Renal cortex interstitium (tissue), 15 donors: ENCODE measurements at places on chromosomes 13 and 19. TPM values are rescaled to one million over a fixed set of nuclear protein-coding genes. Genes with fewer than 3 reads are reported as not detected.

DNA sequence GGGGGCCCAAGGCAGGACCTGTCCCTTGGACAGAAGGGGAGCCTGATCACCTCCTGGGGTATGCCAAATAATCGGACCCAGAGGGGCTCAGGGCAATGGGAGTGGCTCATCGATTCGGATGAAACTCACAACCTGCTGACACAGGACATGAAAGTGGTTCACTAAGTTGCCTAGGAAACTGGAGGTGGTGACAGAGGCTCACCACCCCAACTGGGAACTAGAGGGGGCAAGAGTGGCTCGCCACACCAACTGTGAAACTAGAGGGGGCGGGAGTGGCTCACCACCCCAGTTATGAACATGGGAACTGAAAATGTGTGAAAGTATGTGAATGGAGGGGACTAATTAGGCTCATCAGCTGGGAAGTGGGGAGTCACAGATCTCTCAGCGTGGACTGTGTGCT is 46.3 kb upstream of the ZNF737 start:
- DNase-seq = no peak

DNA sequence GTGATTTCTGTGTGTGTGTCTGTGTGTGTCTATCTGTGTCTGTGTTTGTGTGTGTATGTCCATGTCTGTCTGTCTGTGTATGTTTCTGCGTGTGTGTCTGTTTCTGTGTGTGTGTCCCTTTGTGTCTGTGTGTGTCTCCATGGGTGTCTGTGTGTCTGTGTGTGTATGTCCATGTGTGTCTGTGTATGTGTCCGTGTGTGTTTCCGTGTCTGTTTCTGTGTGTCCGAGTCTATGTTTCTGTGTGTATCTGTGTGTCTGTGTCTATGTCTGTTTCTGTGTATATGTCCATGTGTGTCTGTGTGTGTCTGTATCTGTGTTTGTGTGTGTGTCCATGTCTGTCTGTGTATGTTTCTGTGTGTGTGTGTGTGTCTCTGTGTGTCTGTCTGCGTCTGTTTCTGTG is 276.3 kb upstream of the SOX1 start:
- DNase-seq = no peak

C19orf85 gene
- polyA plus RNA-seq = not detected

DNA sequence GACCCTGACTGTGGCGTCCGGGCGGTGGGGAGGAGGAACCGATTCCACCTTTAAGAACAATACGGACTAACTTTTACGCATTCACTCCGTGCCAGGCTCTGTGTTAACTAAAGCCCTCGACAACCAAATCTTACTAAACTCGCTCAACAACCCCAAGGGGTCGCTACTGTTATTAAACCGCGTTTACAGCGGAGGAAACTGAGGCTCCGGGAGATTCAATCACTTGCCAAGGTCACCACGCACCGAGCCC is 1.2 kb downstream of the SAMD1 start:
- DNase-seq = no peak

DNA sequence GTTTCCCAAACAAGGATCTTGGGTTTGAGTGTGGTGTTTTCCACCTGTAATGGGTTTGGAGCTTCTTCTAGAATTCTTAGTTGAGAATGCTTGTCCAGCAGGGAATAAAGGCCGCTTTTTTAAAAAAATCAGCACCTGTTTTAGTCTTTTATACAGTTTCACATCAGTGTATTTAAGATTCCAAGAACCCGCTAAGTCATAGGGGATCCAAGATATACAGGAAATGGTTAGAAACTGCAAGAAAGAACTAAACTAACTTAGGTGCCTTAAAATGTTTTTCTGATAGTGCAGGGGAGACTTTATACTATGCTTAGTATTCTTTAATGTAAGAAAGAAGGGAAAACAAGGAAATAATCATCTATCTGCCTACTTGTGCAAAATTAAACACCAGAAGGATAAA is 74.7 kb downstream of the C13orf42 start:
- DNase-seq = no peak

ZNF382 gene
- 7.7 TPM for polyA plus RNA-seq

- DNase-seq = no peak
Measured at GRCh38 chr13:107102676-107103075, 534.7 kb upstream of the ARGLU1 start.

CDC34 gene
- polyA plus RNA-seq = 48.3 TPM

GRCh38 chr19:5154799-5155426 is 185.7 kb downstream of the PTPRS start:
- DNase-seq = no peak

TMEM161A gene
- 42.7 TPM for polyA plus RNA-seq

IGSF23 gene
- 2.4 TPM for polyA plus RNA-seq

DNA sequence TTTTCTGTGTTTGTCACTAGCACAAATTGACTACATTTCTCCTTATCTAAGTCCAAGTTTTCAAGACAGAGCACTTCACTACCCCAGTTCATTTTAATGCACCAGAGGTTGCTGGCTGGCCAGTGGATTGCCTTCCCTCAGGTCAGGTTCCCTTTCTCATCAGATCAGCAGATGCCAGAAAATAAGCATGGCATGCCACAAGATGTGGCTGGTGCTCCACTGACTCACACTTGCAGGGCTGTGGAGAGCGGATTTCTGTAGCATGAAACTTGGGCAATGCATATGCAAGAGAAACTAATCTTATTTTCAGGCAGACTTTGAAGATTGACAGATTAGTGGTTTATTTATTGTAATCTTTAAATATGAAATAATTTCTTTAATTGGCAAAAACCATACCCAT is 79.5 kb downstream of the RUBCNL start:
- DNase-seq = no peak

GRCh38 chr19:50823389-50824042 is at the start of gene KLK1:
KLK1 (minus strand) TSS chr19:50823787; CDS start chr19:50823748, 39 bp downstream.
- DNase-seq = no peak

ICAM5 gene
- polyA plus RNA-seq = 0.12 TPM

DNA sequence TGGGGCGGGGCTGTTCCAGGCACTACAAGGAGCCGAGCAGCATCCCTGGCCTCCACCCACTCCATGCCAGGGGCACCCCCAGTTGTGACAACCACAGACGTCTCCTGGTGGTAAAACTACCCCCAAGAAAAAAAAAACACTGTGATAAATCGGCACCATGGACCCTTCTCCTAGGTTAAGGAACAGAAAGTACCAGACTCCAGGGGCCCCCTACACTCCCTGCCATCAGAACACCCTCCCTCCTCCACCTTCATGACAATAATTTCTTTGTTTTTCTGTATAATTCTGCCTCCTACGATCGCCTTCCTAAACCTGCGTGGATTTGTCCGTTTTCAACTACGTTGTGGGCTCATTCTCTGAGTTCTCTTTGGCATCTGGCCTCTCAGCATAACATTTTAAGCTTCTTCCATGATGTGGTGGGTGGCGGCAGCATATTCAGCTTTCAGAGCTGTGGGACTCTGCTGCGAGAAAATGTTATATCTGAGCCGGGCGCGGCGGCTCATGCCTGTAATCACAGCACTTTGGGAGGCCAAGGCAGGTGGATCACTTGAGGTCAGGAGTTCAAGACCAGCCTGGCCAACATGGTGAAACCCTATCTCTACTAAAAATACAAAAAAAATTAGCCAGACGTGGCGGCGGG is 8.6 kb downstream of the TLE2 start:
- no peak for DNase-seq

GRCh38 chr19:19285686-19286085 is 12.6 kb upstream of the TM6SF2 start:
- no peak for DNase-seq

PRSS57 gene
- 0.19 TPM for polyA plus RNA-seq

DNA sequence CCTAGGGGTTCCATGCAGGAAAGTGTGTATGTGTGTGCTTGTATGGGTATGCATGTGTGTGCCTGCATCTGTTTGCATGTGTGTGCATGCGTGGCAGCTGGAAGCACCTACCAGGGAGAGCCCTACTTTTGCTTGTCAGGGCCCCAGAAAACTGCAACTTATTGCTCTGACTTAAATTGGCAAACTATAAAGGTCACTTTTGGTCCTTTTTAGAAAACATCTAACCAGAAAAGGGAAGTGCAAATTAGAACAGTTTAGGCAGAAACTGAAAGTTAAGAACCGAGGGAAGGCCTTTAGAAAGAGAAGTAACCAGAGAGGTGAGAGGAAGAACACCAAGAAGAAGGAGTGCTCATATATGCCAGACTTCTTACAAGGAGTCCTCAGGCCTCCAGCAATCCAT is 32.5 kb downstream of the DLEU7 start:
- DNase-seq = no peak

DNA sequence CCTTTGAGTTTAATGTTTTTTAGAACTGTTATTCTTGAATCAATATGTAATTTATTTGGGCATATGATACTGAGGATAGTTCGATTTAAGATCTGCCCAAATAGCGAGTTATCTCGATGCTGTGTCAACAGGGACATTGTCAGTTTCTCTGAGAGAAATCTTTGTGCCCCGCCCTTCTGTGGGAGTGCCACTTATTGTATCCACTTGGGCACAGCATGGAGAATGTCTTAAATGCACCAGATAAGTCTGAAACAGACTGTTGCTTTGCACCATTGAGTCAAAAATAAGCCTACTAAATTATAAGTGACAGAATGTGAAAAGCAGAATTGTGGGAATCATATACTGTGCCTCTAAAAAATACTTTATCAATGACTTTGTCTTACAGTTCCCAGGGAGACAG is 45.6 kb downstream of the RNASEH2B start:
- no peak for DNase-seq

C19orf73 gene
- polyA plus RNA-seq = 0.99 TPM

BCAM gene
- polyA plus RNA-seq = 689 TPM

DNA sequence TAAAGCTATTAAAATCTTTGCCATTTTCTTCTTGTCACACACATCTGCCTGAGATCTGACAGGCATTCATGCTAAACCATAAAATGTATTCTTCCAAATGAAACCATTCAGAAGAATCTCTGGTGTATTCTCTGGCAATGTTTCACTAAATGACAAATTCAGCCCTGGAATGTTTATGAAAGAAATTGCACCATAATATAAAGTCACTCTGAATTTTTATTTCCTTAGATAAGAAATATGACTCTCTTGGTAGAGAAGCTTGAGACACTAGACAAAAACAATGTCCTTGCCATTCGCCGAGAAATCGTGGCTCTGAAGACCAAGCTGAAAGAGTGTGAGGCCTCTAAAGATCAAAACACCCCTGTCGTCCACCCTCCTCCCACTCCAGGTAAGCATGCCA is 14.3 kb downstream of the OLFM4 start:
- DNase-seq = no peak

DNA sequence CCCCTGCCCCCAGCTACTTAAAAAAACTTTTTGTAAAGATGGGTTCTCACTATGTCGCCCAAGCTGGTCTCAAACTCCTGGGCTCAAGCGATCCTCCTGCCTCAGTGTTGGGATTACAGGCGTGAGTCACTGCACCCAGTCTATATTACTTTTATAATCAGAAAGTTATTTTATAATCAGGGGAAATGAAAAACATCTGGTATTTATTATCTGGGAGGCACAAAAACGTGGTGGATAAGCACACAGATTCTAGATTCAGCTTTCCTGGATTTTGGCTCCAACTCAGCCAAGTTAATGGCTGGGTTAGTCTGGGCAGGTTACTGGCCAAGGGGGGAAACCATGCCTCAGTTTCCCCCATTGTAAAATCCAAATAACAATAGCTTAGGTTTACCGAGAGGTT is 24.7 kb downstream of the KEAP1 start:
- DNase-seq = no peak

- peak; percentile 9 for DNase-seq
Measured at GRCh38 chr13:31699650-31700049, 39.7 kb upstream of the RXFP2 start.

DNA sequence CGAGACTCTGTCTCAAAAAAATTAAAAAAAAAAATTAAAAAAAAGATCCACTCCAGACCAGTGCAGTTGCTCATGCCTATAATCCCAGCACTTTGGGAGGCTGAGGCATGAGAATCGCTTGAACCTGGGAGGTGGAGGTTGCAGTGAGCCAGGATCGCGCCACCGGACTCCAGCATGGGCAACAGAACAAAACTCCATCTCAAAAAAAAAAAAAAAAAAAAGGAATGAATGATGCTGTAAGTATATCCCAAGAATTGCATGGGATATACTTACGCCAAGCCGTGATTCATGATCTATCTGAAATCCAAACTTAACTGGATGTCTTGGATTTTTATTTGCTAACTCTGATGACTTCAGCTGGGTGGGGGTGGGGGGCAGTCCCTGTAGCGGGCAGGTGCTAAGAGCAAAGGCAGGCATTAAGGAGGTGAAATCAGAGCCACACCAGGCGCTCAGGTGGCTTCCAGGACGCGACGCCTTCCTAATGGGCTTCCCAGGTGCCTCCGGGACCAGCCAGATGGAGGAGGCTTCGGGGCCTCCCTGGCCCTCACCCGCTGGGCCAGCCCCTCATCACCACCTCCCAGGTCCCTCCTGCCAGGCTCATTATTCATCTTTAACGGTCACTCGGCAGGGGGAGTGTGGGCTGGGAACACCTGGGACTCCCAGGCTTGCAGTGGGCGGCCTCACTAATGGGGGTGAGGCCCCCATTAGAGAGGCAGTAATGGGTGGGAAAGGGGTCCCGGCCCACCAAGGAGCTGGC is 11.4 kb upstream of the FUT5 start:
- no peak for DNase-seq

DNA sequence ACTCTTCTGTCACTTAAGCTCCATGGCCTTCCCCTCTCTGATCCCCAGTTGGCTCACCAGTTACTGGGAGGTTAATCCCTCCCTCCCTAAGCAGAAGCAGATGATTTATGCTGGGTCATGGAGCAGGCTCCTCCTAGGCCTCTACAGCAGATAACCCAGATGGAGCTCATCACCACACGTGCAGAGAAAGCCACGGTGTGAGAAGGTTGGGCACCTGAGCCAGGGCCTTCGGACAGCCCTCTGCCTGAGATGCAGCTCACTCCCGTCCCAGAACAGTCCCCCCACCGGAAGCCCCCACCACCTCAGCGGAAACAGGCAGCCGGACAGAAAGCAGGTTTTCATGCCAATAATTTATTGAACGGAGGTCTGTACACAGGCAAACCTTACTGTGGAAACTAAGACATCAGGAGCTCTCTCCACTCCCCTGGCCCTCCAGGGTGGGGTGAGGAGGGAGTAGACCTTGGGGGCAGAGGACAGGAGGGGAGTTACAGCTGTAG is 9.8 kb downstream of the ZNF526 start:
- DNase-seq = no peak

- peak; percentile 84 for DNase-seq
Measured at GRCh38 chr19:40365613-40366401, 17.3 kb downstream of the PLD3 start.

DNA sequence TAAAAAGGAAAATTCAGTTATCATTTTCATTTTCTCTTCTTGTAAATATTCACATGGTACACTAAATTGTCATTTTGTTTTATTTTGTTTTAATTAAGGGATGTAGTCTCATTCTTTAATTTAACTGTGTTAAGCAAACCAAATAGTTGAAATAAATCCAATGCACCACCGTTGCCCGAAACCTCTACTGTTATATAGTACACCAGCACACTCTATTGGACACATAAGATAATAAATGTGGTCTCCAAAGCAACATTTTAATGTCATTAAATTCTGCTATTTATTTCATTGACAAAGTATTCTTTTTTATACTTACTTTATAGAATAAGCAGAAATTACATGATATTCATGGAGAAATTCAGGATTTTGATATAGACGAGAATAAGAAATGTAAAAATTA is 156.4 kb upstream of the FREM2 start:
- DNase-seq = peak; percentile 8

OSCAR gene
- polyA plus RNA-seq = 0.27 TPM
